ENCODE measurements at places on chromosomes 6 and 20. TPM values are rescaled to one million over a fixed set of nuclear protein-coding genes. Genes with fewer than 3 reads are reported as not detected.

DNA sequence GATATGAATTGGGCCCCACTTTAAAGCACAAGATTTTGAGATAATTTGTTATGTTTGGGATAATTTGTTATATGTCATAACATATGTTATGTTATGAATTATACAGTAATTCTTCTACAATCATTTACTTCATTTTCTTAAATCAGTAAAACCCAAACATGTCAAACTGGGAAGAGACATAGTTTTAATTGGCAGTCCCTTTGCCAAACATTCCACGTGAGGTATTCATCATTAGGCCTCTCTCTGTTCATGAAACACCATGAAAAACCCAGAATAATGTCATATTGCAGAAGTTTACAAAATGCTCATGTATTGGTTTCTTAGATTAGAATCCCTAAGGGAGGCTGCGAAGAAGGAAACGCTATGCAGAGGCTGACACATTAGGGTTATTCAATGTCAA, 89.4 kb upstream of the PDE10A start:
- no peak for DNase-seq

- DNase-seq: peak; percentile 95
Measured at GRCh38 chr20:32743237-32744112, at the start of gene COMMD7. Gene COMMD7 (minus strand): TSS chr20:32743467. CDS start chr20:32743391, 76 bp downstream.

DNA sequence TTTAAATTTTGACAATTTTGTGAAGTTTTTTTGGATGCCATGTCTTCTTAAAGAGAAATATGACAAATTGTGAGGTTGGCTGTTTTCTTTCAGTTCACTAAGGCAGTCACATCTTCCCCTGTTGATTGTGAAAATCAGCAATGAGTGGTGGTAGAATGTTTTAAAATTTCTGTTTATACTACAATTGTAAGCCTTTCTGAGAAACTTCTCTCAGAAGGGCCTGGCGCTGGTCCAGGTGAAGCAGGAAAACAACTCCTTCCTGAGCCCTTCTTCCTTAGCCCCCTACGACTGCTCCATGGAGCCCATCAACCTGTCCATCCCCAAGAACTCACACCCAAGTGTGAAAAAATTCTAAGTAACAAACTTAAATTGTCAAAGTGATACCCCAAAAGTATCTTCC, 80.6 kb downstream of the SSR1 start:
- no peak for DNase-seq

GRCh38 chr6:52553158-52553557, 23.7 kb downstream of the TRAM2 start:
- no peak for DNase-seq

GRCh38 chr6:165818200-165818599, 155.2 kb upstream of the PDE10A start:
- DNase-seq: peak; percentile 43

DNA sequence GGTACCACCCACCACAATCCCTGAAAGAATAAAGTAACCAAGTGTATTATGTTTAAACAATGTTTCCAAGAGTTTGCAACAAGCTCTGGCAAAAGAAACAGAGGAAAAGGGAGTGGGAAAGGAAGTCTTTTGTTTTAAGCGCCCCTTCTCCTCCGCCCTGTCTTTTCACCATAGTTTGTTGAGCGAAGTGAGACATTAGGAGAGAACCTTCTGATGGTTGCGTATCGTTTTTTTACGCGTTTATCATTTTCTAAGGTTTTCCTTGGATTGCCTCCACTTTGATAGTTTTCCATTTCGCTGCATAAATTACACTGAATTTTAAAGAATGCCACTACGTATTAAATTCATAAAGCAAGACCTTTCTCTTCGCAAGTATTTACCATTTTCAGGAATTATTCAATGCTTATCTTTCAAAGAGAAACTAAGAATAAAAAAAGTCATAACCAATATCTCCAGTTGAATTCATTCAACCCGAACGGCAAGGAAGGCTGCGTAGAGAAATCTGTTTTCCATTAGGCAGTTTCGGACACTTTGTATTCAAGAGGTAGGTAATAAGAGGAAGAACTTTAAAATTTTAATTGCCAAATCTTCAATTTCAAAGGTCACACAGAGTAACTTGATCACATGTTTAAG, 920 bp upstream of the EPHA7 start:
- DNase-seq: peak; percentile 52

GRCh38 chr6:152343735-152344360, 293.3 kb downstream of the SYNE1 start:
- DNase-seq: no peak

- no peak for DNase-seq
Measured at GRCh38 chr20:17816804-17817587, 117.2 kb downstream of the BANF2 start.

DNA sequence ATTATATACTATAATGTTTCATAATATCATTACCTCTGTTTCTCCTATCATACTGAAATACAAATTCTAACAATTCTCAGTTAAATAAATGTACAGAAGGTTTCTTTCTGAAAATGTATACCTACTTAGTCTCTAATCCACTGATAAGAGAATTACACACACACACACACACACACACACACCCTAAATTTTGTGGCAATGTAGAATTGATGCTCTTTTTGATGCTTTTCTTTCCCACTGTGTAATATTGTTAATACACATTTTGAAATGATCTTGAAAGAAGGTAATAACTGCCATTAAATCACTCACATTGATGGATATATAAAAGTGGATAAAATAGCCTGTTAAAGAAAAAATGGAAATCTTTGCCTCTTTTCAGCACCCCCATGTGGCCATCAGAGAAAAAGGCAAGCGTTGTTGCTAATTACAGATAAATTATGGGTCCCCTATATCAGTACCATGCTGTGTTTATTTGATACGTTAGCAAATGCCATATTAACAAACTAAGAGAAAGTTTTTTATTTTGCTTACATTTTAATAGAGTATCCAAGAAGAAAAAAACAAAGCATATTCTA, 76.6 kb upstream of the VGLL2 start:
- DNase-seq: peak; percentile 47

- DNase-seq: no peak
Measured at GRCh38 chr20:40563296-40563950, 125.6 kb downstream of the MAFB start.

DNA sequence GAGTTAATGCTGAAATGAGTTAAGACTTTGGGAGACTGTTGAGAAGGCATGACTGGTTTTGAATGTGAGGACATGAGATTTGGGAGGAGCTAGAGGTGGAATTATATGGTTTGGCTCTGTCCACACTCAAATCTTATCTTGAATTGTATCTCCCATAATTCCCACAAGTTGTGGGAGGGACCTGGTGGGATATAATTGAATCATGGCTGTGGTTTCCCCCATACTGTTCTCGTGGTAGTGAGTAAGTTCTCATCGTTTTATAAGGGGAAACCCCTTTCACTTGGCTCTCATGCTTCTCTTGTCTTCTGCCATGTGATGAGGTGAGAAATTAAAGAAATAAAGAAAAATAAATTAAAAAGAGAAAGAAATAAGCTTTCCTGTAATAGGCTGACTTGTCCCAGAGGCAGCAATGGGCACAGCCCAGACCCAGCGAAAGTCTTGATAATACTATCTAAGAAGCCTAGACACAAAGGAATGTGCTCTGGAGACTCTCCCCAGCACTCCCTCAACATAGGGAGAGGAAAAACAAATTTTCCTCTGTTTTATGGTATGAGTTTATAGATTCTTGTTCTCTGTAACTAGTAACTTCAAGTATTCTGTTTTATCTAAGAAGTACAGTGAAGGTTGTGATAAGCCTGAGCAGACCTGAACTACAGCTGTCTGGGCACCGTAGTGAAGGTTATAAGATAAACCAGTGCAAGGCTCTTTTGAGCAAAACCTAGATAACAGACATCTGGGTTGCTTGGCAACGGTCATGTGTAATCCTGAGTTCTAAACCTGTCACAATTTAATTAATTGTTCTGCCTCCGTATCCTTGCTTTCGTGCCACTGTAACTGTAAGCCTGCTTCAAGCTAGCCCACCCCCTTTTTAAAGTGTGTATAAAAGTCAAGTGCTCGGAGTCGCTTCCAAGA, 88.9 kb upstream of the ECI2 start:
- no peak for DNase-seq

- no peak for DNase-seq
Measured at GRCh38 chr6:14692208-14692607, 553.7 kb upstream of the JARID2 start.

TXNDC5 gene
- 197 TPM for total RNA-seq

NOX3 gene
- total RNA-seq: not detected

CLPSL2 gene
- total RNA-seq: not detected

SSR1 gene
- total RNA-seq: 96.8 TPM

RSPO3 gene
- not detected for total RNA-seq

FARS2 gene
- 19.0 TPM for total RNA-seq

TAF11 gene
- total RNA-seq: 51.1 TPM

FLRT3 gene
- total RNA-seq: 0.17 TPM

ZNF217 gene
- total RNA-seq: 78.0 TPM
